ENCODE measurements at places on chromosomes 3 and 15. TPM values are rescaled to one million over a fixed set of nuclear protein-coding genes. Genes with fewer than 3 reads are reported as not detected.

Gene LTF
- 1.7 TPM for total RNA-seq

Gene ERICH6
- total RNA-seq, result not detected

Gene SMAD6
- total RNA-seq, result 18.9 TPM

Gene FOXL2
- total RNA-seq, result 0.26 TPM

Gene PLIN1
- 5.8 TPM for total RNA-seq

Gene ANKUB1
- total RNA-seq, result not detected

- no peak for DNase-seq
Measured at GRCh38 chr3:41700155-41700554, 261.7 kb downstream of the ULK4 start.

- no peak for DNase-seq
Measured at GRCh38 chr3:66665021-66665695, 164.3 kb upstream of the LRIG1 start.

DNA sequence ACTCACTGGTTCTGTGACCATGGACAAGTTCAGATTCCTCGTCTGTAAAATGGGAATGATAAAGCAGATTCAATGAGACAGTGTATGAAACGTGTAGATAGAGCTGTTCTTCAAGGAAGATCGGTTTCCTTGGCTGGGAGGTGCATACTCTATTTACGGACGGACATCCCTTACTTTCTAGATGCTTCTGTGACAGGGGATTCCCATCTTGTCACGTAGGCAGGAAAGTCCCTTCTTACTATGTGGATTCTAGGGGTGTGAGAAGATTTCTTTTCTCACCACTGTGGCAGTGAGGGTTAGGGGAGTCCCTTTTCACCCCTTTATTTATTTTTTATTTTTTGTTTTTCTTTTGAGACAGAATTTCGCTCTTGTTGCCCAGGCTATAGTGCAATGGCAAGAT, 180.9 kb upstream of the TBL1XR1 start:
- no peak for DNase-seq

GRCh38 chr3:178673529-178673928, 137.3 kb downstream of the KCNMB2 start:
- DNase-seq, result no peak

DNA sequence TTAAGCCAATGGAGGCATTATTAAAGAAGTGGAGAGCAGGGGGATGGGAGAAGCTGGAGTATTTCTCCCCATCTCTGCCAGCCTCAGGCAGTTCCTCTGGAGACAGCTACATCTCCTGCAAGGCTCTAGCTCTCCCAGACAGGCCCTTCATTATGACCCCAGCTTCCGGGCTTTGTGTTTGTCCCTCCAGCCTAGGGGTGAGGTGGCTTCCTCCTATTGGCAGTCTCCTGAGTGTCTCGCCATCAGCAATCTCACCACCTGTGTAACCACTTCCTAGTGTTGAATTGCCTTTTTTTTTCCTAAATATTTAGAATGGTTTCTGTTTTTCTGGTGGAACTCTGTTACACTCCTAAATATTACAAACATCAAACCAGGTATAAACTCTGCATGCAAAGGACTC, 122.3 kb downstream of the FAM174B start:
- DNase-seq, result no peak

- DNase-seq, result no peak
Measured at GRCh38 chr3:23565041-23565775, 240.5 kb upstream of the UBE2E1 start.

GRCh38 chr15:93245661-93246042, 156.6 kb upstream of the RGMA start:
- peak; percentile 87 for DNase-seq

DNA sequence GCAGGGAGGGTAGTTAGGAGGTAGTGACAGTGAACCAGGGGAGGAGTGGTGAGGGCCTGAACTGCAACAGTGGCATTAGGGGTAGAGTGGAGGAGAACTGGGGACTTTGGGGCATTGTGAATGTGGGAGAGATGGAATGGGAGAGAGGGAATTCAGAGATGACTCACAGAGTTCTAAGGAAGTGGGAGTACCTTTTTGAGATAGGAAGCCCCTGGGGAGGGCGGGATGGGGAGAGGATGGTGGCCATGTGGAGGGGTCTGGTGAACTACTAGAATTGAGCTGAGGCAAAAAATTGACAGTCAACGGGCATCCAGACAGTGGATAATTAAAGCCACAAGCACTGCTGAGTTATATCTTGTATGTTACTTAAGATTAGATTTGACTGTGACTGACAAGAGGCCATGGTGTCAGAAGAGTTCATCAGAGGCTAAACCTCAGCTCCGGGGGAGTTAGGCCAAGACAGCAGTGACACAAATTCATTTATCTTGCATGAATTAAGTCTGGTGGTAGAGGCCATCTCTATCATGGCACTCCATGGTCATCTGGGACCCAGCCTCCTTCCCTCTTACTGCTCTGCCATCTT, 34.0 kb downstream of the PLEKHO2 start:
- DNase-seq, result no peak

DNA sequence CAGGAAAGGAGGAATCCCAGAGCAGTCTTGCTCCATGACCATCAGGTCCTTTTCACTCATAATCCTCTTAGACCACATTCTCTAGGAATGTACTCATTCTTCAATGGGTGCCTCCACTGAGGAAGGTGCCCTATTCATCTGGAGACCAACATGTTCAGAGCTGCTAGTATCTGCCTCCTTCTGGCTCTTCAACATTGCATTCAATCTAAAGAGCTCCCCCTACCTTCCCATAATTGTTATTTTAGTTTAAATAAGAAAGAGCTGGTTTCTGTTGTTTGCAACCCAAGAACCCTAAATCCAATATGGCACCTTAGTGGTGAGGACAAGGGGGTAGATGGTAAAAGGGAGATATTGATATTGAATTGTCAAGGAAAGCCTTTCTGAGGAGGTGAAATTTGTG, 67.6 kb downstream of the SCN11A start:
- peak; percentile 12 for DNase-seq

DNA sequence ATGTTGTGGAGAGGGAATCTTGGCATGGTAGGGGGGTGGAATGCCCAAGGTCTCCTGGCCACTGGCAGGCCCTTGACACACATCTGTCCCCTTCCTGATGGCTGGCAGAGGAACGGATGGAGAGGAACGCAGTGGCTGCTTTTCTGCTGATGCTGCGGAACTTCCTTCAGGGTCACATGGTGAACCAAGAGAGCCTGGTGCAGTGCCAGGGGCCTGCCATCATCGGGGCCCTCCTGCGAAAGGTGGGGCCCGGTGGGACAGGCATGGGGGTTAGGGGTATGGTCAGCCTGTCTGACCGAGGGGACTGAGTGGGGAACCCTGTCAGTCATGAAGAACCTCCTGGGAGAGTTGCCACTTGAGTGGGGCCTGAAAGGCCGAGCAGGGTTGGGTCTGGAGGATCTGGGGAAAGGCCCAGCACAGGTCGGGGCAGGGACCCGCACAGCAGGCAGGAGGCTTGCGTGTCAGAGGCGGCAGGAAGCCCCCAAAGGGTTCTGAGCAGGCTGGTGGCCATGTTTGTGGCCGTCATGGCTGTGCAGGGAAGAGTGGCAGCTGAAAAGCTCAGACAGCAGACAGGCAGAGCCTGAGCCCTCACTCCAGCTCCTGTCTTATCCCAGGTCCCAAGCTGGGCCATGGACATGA, 18.1 kb downstream of the NBEAL2 start:
- no peak for DNase-seq

DNA sequence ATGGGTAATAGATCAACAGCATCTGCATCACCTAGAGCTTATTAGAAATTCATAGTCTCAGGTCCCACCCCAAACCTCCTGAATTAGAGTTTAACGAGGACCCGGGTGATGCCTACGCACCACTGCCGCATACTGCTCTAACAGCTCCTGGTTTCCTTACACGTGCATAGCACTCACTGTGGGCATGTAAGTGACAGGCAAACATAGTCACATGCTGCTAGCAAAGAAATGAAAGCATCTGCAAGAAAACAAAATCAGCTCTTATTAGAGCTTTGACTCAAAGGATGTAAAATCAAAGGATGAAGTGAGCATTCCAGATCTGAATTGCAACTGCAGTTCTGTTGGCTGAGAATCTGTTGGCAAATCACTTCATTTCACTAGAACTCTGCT, 19.1 kb upstream of the RIOX2 start:
- DNase-seq, result no peak

GRCh38 chr3:16104156-16104555, 70.3 kb upstream of the GALNT15 start:
- no peak for DNase-seq
